ENCODE measurements at places on chromosomes 3 and 15.

DNA sequence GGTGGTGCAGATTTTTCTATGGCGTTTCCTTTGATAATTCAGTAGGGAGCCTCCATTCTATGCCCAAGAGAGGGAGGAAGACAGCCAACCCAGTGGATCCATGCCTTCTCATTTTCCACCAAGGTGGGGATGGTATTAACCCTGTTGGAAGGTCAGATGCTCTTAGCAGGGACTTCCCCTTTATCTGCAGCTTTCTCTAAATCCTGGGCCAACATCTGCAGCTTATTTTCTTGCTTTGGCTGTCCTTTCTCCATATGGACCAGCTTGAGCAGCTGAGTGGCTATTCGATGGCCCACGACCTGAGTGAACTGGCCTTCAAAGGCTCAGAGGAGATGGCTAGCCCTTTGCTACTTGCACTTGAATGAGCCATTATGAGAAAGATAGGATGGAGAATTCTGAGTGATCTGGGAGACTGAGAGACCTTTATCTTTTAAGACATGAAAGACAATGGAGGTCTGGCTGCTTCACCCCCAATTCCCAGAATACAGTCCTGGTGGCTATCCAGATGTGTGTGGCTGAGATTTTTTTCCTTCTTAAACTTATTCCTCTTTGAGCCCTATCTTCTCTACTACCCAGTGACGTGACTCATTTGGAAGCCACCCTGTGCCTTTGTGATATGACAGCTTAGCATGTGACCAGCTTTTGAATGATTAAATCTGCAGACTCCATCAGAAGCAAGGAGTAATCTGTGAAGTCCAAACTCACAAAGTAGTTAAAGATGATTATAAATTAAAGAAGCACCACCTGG, 39.6 kb upstream of the TRAK1 start:
- no peak for DNase-seq

GRCh38 chr3:49683162-49683561, 6.1 kb downstream of the MST1 start:
- no peak for DNase-seq

- DNase-seq: no peak
These were observed 168.3 kb downstream of the MEIS2 start for GRCh38 chr15:36932070-36932469.

GRCh38 chr3:72238010-72238691, 453.2 kb upstream of the PROK2 start:
- DNase-seq: no peak

GRCh38 chr3:64561868-64562267, 125.9 kb downstream of the ADAMTS9 start:
- DNase-seq: no peak

GRCh38 chr15:94655249-94655880, 424.0 kb downstream of the MCTP2 start:
- DNase-seq: no peak

DNA sequence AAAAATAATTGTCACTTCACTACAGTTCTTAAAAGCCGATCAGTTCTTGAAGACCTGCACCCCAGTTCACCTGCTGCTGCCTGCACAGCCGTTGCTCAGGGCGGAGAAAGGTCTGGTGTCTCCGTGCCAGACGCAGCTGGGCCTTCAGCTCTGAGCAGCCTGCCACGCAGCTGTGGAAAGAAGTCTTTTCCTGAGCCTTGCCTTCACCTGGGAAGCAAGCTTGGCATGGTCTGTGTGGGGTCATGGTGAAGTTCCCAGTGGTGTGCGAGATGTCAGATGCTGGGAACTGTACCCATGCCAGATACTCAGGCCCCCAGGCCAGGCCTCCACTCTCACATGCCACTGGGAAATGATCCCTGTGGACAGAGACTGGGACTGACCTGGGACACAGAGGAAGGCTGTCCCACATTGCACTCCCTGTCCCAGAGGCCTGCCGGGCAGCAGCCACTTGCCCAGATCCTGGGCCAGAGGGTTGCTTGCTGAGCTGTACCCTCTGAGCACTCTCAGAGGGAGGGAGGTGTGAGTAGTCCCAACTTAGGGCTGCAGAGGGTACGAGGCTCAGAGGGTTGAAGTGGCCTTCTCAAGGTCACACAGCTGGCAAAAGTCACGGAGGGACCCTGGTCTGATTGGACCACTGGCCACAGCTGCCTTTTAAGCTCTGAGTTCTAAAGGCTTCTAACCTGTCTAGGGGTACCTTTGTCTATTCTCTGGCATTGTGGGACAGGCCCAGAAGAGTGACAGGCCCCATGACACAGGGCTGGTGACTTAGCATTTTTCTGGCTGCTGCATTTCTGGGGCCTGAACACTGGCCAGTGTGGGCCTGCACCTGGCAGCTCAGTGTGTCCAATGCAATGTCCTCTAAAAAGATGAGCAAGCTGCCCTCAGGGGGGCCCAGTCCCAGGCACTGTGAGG, 55.4 kb downstream of the KLF13 start:
- DNase-seq: no peak

DNA sequence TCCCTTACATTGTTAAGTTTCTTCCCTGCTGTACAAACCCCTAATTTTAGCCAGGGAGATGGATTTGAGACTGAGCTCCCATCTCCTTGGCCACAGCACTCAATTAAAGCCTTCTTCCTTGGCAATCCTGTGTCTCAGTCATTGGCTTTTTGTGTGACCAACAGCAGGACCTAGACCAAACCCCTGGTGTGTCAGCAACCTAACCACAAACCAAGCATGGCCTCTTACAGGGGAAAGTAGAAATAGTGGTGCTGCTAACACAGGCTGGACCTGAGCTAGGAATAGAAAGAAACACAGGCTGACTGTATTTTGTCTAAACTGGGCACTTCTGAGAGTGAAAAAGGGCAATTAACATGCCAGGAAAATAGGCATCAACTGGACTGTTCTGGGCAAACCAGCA, 37.9 kb downstream of the PPCDC start:
- no peak for DNase-seq

DNA sequence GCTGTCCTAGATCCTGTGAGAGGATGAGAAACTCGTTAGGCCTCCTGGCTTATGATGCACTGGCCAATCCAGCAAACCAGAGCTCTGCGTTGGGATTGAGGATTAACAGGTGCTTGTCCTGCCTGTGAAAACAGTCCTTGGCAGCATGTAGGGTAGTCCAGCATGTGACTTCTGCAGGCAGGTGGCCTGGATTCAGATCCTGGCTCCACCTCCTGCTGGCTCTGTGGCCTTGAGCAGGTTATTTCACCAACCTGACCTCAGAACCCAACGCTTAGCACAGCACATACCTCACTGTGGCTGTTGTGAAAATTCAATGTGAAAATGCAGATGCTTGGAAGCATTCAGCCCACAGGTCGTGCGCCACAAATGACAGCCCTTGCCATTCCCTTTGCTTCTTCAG, 33.6 kb downstream of the PLA2G4D start:
- no peak for DNase-seq

- no peak for DNase-seq
These were observed 78.8 kb upstream of the SLC6A6 start for GRCh38 chr3:14323401-14324223.

GRCh38 chr15:66053991-66054390, 184.7 kb downstream of the RAB11A start:
- no peak for DNase-seq

GRCh38 chr15:85690561-85691231, 104.0 kb downstream of the KLHL25 start:
- no peak for DNase-seq

- no peak for DNase-seq
These were observed 329.5 kb downstream of the CADM2 start for GRCh38 chr3:85288257-85288656.

All from activated gamma-delta T cell treated with Interleukin-2 at 50 U/mL for 16 hours (primary cell).